CD8-positive, alpha-beta T cell (primary cell): ENCODE measurements at places on chromosomes 4 and X.
A peak's percentile ranks its signal among the peaks of the same experiment; 100 is the strongest.

GRCh38 chrX:76109654-76110053 lies 63.2 kb upstream of the PBDC1 start:
- DNase-seq = no peak

- DNase-seq = no peak
Measured at GRCh38 chr4:158572608-158573007, 50.9 kb downstream of the RXFP1 start.

GRCh38 chr4:185896817-185897488 lies 85.0 kb upstream of the SORBS2 start:
- DNase-seq = no peak

DNA sequence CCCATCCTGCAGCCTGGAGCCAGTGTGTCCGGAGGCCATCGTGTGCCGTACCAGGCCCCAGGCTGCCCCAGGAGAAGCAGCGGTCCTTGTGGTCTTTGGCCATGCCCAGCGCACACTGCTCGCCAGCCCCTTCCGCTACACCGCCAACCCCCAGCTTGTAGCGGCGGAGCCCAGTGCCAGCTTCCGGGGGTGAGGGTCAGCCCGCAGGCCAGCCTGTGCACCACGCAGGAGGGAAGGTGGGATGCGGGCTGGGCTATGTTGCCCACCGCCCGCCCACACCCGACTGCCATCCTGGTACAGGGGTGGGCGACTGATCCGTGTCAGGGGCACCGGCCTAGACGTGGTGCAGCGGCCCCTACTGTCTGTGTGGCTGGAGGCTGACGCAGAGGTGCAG lies 7.6 kb upstream of the SRPK3 start:
- DNase-seq = no peak

- no peak for DNase-seq
Measured at GRCh38 chrX:132631579-132632232, 142.9 kb upstream of the MBNL3 start.

GRCh38 chr4:121758925-121759568 lies 5.9 kb downstream of the SMIM43 start:
- DNase-seq = no peak

DNA sequence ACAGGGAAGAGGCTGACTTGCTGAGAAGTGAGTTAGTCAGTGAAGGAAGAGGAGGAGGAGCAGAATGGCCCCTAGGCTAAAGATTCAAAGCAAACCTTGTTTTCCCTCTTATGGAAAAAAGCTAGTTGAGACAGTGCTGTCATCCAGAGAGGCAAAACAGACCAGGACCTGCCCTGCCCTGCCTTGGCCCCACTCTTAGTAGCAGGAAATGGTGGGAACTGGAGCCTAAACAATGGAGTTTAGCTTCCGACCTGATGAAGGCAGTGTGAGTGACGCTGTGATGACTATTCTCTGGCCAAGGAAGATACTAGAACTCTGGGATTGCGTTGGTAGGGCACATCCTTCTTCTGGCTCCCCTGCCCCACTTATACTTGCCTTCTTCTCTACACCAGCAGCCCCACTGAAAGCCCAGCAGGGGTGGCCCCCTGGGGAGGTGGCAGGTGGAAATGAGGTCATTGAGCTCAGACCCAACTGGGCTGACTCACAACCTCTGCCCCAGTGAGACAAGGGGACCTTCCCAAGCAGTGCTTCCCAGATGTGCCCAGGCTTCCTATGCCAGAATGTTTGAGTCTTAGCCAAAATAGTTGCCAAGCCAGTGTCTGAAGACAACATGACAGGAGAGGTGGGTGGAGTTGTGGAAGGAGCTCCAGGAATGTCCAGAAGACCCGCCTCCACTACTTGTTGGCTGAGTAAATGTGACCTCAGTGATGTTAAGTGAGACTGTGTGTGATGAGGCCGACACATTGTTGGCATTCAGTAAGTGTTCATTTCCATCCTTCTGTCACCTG lies 38.8 kb downstream of the MSN start:
- peak; percentile 78 for DNase-seq

GRCh38 chrX:38627683-38628082 lies 66.3 kb downstream of the TSPAN7 start:
- DNase-seq = peak; percentile 17

DNA sequence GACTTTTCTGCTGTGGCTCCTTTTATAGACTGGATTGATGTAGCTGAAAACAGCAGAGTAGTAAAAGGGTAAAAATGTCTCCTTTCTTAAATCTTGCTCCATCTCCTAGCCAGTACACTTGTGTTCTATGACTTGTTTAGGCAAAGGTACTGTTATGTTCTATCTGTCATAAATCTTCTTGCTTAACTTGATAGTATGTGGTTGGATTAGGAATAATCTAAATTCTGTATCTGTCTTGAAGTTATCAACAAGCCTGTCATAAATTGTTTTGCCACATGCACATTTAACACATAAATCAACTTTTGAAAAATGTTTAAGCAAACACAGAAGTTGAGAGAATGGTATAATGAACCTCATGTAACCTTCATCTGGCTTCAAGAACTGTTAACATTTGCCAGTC lies 157.0 kb downstream of the FRAS1 start:
- no peak for DNase-seq

DNA sequence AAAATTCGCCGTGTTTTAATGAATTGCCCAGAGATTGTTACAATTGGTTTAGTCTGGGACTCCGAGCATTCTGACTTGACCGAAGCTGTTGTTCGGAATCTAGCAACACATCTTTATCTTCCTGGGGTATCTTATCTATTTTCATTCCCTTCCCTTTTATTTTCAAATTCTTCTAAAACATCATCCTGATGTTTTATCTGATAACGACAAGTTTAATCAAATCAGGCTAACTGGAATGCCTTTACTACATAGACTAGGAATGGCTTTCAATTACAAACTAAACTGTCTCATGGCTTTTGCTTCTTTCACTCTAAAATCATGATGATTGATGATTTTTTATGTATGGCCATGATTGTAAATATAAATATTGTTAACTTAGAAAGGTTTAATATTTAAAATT lies 48.0 kb downstream of the USP53 start:
- DNase-seq = no peak

- DNase-seq = peak; percentile 83
Measured at GRCh38 chr4:106315968-106316772, at the start of the genes AIMP1 and TBCK. Gene AIMP1, plus strand, starts transcription at chr4:106316550. Its CDS starts 8,460 bp downstream, at chr4:106325010. Gene TBCK, minus strand, starts transcription at chr4:106316209. Its CDS starts 7,249 bp downstream, at chr4:106308960.

DNA sequence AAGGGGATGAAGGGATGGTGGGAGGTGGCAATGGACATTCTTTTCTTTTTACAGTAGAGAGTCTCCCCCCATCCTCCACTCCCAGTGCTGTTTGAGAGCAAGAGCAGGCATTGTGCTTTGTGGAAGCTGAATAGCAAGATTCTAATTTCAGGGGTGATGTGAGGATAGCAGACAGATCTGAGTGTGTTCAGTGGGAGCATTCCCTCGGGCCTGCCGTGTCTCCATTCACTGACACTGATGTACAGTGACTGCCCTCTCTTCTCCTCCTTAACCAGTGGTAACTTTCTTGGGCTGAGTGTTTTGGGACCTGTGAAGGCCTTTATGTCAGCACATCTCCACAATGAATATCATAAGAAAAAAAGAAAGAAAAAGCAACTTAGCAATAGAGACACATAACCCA lies 396.6 kb upstream of the RPS6KA3 start:
- DNase-seq = no peak

DNA sequence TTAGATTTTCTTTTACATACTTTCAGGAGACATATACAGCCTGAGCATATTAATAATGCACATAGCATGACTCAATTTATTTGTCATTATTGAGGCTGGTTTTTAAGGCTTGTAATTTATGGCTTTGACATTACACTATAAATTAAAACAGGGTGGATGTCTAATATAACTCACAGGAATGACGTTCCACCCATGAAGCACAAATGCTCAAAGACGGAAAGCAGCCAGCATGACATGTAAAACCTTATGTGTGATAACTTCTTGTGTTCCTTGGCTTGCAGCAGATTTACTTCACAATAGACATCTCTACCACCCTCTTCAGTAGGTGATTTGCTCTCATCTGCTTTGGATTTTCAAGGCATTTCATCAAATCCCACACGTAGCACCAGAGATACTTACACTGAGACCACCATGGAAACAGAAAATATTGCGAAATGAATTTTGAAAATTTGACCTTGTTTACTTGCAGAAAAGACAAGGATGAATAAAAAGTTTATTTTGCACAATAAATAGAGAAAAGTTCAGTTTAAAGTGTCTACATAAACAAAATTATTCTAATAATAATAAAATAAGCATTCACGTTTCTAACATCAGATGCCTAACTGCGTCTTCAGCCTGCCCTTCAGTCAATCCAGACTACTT lies 64.7 kb upstream of the BTC start:
- no peak for DNase-seq

GRCh38 chr4:140080883-140081282 lies 73.1 kb downstream of the MAML3 start:
- DNase-seq = no peak

DNA sequence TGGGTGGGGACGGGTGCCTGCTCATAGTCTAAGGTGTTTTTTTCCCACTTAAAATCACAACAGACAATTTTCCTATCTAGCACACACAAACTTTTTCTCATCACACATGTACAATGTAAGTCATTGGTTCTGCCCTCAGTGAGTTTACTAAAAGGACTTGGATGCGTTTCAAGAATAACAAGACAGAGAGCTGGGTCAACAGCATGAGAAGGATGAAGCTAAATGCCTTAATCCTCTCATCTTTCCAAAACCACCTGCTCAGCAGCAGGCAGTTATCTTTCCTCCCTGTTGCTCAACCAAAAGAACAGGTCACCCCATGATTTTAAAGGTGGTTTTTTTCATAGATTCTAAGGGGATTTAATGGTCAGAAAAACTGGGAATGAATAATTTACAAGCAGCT lies 40.1 kb downstream of the OFD1 start:
- DNase-seq = no peak

- DNase-seq = no peak
Measured at GRCh38 chrX:112163906-112164305, 81.3 kb upstream of the TRPC5 start.

GRCh38 chrX:122303761-122304160 lies 880.3 kb upstream of the GRIA3 start:
- DNase-seq = no peak

GRCh38 chrX:133749951-133750350 lies 235.4 kb downstream of the GPC3 start:
- no peak for DNase-seq

DNA sequence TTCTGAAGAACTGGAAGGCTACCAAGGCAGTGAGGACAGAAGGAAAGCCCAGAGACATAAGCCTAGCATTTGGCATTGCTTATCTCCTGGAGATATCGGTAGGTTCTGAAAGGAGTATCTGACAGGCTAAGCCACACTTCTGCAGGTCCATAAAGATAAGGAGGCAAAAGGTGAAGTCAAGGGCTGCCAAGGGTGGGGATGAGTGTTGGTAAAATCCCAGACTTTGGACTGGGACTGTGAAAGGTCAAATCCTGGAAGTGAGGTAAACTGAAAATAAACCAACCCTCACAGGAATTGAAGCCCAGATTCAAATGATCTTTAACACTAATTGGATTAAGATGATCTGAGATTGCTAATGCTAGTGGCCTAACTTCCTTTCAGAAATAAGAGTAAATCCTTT lies 27.4 kb downstream of the GK start:
- no peak for DNase-seq

DNA sequence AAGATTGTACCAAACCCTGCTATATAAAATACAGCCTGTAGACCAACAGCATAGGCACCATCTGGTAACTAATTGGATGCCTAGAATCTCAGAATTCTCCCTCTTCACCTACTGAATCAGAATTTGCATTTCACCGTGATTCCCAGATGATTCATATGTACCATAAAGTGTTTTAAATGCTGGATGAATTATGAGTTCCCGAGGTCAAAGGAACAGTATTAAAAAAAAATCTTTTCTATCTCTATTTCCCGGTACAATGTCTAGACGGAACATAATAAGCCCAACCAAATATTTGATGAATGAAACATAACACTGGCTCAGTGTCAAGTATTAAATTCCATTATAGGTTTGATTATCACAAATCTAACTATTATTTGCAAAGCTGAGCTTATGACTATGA lies 280.0 kb downstream of the ANKRD50 start:
- no peak for DNase-seq

GRCh38 chrX:119406776-119407175 lies 7.6 kb downstream of the SLC25A43 start:
- DNase-seq = no peak

GRCh38 chr4:328729-329128 lies 8.9 kb upstream of the ZNF141 start:
- no peak for DNase-seq

DNA sequence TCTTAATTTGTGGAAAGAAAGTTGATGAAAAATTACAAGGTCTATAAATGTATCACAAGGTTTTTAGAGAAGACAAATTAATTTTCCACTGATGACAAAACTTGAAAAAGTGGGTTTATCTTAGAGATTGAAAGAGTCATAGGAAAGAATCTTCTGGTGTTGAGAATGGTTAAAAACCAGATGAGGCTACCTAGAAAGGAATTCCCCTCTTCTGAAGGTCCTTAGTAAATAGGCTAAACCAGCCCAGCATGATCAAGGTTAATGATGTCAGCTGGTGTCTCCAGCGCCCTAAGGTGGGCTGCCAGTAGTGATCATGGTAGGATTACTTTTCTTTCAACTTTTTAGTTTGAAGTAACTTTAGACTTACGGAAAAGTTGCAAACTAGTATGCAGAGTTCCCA lies 71.8 kb upstream of the PGRMC2 start:
- DNase-seq = no peak

- no peak for DNase-seq
Measured at GRCh38 chrX:96838537-96838936, 45.2 kb upstream of the RPA4 start.

DNA sequence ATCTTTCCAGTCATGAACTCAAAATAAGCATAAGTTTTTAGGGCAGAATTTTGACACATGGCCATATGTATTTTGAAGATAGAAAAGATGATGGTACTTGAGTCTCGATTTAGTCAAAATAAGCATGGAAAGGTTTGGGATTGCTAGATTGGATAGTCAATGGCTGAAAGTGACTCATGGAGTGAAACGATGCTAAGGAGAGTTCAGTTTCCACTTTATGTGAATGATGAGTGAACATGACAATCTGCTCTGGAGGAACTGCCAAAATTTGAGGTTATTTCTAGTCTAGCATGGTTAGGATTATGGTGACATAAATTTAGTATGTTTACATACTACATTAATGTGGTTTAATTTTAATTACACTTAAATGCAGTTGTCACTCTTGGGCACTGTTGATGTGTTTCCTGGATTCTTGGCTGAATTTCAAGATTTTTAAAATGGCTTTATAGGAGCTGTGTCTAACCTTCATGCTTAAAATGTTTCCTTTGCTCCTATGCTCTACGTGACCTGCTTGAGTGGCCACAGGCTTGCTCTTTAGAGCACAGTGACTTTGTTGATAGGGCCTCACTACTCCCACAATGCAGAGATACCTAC lies 17.1 kb downstream of the DDX3X start:
- no peak for DNase-seq
